ENCODE measurements at places on chromosomes 6 and 20.

DNA sequence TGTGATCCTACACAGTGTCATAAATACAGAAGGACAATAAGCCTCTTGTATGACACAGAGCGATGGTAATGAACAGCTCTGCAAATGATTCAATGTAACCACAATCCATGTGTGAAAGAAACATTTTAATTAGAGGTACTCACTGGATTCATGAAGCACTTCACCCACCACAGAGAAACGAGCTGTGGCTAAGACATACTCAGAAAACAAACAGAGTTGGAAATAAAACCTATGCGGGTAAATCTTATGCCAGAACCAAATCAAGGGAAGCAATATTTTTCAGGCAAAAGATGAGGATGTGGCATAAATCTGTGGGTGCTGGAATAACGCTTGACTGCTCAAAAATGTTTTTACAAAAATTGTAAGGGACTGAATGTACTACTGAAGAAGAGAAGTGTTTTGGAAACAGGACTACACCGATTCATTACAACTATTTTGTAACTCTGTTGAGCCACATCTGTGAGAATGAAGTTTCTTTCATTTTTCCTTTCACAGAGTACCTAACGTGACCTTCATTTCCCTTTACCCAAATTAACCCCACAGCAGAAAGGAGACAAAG, 112.1 kb downstream of the WDR27 start:
- DNase-seq = no peak

GRCh38 chr20:63073738-63074065, 66.9 kb upstream of the BHLHE23 start:
- peak; percentile 13 for DNase-seq

DNA sequence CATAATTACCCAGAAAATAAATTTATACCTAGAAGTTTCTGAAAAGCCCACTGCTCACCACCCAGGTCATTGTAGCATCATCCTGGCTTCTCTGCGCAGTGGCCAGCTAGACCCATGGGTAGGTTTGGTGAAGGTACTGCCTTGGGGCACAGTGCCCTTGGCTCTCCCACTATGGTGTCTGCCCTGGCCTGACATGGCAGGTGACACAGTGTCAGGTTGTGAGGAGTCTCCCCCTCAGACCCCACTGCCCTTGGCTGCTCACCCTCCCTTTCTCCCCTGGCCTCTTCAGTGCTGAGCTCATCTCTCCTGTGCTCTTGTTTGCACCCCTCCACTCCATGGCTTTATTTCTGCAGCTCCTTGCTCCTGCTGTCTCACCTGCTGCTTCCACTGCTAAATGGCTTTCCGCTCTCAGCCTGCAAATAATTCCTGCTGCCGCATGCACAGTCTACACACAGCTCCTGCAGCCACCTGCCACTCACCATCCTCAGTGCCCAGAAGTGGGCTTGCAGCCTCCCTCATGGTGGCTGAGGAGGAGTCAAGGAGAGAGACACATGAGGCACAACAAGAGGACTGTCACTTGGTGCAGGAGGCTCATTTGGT, 313.4 kb upstream of the MOCS1 start:
- DNase-seq = no peak

DNA sequence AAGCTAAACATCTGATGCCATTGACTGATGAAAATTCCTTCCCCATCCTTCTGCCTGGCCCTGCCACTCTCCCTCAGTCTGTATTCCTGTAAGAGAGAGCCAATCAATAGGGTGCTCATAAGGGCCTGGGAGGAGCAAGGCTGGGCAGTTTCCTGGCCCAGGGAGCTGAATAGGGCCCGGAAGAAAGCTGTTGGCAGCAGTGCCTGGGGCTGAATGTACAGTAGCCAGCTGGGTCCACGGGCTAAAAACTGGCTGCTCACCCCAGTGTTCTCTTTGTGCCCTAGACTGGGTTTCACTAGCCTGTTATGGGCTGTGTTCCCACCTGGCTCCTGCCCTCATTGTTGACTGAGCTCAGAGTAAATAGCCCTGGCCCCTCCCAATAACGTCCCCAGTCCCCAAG, 1.7 kb upstream of the WFDC2 start:
- peak; percentile 50 for DNase-seq

DNA sequence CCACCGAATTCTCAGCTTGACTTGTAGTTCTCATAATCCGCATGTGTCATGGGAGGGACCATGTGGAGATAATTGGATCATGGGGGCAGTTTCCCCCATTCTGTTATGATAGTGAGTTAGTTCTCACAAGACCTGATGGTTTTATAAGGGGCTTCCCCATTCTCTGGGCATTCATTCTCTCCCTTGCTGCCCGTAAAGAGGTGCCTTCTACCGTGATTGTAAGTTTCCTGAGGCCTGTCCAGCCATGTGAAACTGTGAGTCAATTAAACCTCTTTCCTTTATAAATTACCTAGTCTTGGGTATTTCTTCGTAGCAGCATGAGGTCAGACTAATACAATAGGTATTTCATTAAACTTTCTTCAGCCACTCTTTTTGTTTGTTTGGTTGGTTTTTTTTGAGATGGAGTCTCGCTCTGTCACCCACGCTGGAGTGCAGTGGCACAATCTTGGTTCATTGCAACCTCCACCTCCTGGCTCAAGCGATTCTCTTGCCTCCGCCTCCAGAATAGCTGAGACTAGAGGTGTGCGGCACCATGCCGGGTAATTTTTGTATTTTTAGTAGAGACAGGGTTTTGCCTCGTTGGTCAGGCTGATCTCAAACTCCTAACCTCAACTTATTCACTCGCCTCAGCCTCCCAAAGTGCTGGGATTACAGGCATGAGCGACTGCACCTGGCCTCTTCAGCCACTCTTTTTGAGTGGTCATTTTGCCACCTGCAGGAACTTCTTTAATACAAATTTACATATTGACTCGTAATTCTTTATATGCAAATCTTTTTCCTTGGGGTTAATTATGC, 36.3 kb downstream of the GSTA2 start:
- DNase-seq = no peak

DNA sequence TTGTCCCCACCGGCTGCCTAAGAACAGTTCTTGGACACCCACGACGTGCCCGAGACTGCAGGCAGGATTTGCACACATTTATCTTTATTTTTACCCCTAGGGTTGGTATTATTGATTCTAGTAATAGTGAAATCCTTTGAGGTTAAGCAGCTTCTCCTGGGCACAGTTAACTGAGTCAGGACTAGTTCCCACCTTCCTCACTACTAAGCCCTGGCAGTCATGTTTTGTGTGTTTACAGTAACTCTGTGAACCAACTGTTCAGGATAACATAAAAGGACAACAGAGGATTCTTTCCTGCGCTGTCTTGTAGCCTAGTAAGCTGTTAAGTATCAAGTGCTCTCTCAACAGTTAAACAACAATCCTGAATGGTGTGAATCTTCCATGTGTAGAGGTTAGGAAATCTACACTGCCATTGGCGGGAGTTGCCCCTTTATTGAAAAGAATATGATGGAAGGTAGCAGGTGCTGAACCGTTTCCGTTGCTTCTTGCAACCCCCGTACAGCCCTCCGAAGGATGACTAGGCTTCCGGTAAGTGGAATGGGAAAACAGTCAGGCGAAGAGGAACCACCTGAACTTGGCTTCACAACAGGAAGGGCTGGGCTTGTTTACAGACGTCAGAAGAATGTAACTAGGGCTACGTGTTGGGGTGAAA, 979 bp upstream of the SOD2 start:
- peak; percentile 45 for DNase-seq

DNA sequence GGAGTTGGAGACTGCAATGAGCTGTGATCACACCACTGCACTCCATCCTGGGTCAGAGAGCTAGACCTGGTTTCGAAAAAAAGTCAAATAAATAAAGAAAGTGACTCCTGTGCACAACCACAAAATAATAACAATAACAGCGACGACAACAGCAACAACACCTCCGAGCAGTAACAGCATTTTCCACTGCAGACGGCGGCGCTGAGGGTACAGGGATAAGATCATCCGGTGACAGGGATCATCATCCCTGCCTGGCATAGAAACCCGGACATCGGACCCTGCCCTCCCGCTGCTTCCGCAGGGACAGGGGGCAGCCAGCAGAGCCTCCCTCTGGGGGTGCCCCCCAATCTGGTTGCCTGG, 11.5 kb downstream of the SRXN1 start:
- no peak for DNase-seq

DNA sequence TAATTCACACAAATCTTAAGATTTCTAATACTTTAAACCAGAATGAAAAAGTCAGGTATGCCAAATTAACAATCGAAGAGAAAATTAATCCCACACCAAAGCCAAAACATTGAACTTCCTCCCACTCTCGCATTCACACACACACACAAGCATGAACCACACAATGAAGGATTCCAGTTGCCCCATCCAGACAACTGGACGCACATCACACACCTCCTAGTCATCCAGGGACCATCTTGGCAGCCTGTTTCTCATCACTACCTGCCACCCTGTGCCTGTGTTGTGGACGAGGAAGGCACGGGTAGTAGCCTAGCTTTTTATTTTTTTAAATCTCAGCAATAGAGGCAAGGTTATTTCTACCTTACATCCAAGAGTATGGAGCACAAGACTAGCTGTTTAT, 15.2 kb downstream of the B4GALT5 start:
- DNase-seq = no peak

DNA sequence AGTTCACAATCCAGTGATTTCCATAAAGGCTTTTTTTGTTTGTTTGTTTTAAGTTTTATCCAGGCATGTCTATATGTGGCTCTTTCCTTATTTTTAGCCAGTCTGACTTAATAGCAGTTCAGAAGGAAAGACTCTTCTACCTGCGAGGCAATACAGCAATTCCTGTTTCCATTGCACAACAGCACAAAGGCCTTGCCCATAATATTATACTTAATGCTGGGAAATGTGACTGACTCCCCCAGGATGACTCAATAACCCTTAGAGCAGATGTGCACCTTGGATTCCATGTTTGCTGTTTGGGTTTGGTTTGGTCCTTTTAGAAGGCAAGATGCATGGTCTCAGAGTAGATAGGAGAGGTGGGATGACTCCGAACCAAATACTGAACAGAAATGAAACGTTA, 184.1 kb downstream of the MTFR2 start:
- DNase-seq = no peak

DNA sequence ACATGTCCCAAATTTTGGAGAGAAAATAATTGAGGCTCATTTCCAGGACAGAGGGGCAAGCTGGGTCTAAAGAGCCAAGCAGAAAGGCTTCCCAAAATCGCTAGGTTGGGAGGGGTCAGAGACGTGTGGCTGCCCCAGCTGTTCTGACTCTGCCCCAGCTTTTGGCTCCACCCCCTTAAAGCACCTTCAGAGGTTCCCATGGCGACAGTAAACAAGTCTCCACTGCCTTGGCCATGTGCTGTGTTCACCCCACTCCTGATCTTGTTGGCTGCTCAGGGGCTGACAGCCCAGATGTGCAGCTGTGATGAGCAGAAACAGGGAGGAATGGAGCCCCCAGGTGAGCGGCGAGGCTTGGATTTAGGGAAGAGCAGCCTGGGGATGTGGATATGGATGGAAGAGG, 72.8 kb upstream of the SPTLC3 start:
- DNase-seq = no peak

GRCh38 chr6:124753562-124754105, 208.6 kb upstream of the RNF217 start:
- no peak for DNase-seq

DNA sequence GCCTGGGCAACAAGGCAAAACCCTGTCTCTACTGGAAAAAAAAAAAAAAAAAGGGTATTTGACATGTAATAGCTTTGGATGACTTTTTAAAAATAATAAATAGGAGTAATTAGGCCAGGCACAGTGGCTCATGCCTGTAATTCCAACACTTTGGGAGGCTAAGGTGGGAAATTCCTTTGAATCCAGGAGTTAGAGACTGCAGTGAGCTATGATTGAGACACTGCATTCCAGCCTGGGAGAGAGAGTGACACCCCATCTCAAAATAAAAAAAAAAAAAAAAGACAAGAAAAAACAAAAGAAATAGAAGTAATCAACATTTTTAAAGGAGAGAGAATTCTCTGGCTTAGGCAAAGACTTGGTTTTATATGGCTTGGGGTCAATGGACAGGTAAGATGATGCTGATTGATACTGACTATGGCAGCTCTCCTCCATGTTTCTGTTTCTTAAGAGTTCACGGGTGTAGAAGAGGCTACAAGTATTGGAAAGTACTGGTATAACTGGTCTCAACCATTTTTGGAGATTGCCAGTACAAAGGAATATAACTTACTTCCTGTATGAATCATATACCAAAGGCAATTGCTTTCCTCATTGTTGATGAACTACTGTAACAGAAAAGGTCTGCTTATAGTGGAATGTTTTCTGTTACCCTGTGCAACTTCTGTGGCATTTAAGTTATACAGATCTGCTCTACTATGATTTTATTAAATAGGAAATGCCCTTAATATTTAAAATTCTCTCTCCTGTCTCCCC, 10.1 kb downstream of the MAP3K5 start:
- no peak for DNase-seq

DNA sequence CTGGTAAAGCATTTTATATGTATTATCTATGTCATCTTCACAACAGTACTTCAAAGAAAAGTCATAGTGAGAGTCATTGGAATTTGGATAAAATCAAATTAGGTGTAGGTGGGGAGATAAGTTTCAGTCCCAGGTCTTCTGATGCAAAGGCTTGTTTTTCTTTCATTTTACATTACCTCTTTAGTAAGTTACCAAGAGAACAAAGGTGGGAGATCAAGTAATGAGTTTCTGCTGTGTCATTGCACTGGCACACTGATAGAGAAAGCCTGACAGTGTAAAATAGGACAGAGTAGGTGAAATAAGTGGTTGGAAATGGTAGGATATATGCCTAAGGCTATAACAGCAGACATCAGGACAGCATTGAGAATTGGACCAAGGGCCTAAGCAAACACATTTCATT, 250.4 kb downstream of the NKAIN2 start:
- no peak for DNase-seq

GRCh38 chr20:61664556-61665320, 400.9 kb downstream of the TAF4 start:
- DNase-seq = no peak

DNA sequence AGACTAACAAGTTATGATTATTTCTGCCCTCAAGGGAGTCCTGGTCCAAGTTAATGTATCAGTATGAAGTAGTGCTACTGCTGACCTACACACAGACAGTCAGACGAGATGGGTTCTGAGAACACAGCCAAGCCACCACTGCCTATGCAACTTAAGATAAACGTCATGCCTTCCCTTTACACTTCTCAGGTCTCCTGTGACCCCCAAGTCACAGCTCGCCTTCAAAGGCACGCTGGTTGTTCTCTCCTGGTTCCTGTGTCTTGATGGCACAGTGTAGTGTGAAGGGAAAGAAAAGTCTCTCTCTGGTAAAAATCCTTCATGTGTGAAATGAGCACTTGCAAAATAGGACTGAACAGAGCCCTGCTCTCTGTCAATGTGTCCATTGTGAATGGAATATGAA, 377.8 kb downstream of the ADGRB3 start:
- DNase-seq = no peak

DNA sequence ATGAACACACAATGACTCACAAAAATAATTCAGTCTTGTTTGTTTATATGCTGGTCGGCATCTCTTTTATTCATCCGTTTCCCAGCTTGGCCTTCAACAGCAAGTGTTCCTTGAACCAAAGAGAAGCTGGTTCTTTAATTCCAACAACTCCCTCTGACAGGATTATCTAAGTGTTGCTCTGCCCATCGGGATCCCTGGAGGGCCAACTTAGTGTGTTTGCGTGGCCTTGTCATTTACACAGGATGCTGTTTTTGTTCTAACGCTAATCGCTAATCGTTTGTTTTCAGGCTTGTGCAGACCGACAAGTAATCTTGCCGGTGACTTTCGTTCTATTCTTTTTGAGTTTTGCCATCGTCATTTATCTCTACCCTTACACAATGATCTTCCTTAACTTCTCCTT, 267.4 kb upstream of the EXOC2 start:
- no peak for DNase-seq

Data from left colon (tissue), 2 donors.